Neural crest cell (in vitro differentiated cells): ENCODE measurements at places on chromosomes 2 and 18. TPM values are rescaled to one million over a fixed set of nuclear protein-coding genes. Genes with fewer than 3 reads are reported as not detected.

DSG2 gene
- total RNA-seq: 18.4 and 19.4 TPM in 2 replicates

LAMA3 gene
- 0.25 and 0.35 TPM in 2 replicates for total RNA-seq

CFAP53 gene
- total RNA-seq: 0.54 and 0.84 TPM in 2 replicates

MATN3 gene
- total RNA-seq: 1.3 and 1.9 TPM in 2 replicates

CKAP2L gene
- 27.4 and 31.3 TPM in 2 replicates for total RNA-seq

LINC00305 gene
- not detected in 2 replicates for total RNA-seq

FRZB gene
- total RNA-seq: 32.9 and 33.4 TPM in 2 replicates

DNA sequence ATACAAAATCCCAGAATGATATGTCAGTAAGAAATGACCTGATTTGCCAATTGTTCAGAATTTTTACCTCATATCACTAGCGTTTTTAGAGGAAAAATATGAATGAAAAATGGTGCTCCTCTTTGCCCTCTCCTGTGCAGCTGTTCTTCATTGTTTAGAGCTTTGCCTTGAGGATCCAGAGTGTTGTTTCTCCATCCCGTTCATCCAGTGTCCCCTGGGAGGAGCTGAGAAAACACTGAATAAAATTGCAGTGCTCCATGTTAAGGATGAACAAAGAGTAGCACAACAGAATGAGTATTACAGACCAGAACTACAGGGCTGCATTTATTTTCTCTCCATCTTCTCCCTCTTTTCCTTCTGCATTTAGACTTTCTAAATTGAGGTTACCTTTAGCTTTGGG, 133.1 kb downstream of the ADCYAP1 start:
- H3K27ac ChIP-seq: peak overlapping the region; percentile 20
- H3K4me3 ChIP-seq: no peak overlapping the region
- H3K4me1 ChIP-seq: peaks cover 4% of the 10 kb centered on the region
- no peak for DNase-seq
- no peaks in the 10 kb centered on the region for H3K27me3 ChIP-seq

DNA sequence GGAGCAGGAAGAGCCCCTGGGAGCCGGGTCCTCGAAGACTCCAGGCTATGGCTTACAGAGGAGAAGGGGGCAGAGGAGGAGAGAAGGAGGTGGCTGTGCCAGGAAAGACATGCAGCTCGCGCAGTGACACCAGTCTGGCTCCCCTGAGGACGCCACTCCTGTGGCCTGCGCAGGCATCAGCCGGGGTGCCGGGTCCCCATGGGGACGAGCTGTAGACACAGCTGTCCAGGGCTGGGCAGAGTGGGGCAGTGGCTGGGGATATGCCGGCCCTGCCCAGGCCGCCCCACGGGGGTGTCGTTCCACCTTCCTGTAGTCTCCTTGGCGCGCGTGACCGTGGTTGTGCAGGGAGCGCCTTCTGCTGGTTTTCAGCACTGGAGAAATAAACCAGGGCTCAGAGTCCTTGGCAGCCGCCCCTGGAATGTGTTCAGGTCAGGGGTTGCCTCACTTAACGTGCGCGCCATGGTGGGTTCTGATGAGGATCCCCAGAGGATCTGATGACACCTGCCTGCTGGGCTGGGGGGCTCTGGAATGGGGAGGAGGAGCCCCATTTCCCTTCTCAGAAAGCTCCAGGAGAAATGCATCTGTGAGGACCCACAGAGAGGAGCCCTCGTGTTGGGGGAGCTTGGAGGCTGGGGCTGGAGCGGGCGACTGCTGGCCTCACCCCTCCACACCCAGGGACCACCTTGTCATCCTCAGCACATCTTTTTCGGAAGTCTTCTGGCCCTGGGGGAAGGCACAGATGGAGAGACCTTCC, 26.7 kb downstream of the RAMP1 start:
- peaks cover 24% of the 10 kb centered on the region for H3K4me1 ChIP-seq
- no peak overlapping the region for H3K4me3 ChIP-seq
- H3K27ac ChIP-seq: no peak overlapping the region
- no peaks in the 10 kb centered on the region for H3K27me3 ChIP-seq
- DNase-seq: no peak

- no peaks in the 10 kb centered on the region for H3K27me3 ChIP-seq
- H3K27ac ChIP-seq: no peak overlapping the region
- H3K36me3 ChIP-seq: no peaks in the 10 kb centered on the region
These were observed 119.8 kb upstream of the SMAD7 start for GRCh38 chr18:49070552-49070951.

DNA sequence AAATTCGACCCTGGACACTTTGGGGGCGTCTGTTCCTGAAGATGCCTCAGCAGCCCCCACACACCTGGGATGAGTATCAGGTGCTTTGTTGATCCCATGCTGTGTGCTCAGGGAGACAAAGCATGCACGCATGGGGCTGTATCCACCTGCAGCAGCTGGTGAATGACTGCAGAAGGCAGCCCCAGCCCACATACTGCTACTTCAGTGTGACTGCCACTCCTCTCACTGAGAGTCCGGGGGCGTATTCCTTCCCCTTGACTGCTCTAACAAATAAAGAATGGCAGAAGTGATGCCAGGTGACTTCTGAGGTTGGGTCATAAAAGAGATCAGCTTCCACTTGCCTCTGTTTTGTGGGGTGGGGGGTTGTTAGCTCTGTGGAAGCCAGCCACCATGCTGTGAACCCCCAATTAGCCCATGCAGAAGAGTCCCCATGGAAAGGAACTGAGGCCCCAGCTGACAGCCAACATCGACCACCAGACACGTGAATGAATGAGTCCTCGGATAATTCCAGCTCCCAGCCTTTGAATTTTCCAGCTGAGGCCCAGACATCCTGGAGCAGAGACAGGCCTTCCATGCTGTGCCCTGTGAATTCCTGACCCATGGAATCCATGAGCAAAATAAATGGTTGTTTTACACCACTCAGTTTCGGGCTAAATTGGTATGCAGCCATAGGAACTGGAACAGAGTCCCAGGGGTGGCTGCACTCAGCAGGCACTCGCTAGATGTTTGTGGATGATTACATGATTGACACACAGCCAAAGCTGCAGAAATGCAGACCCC, 289.3 kb downstream of the CELF4 start:
- H3K27me3 ChIP-seq: no peaks in the 10 kb centered on the region
- H3K4me1 ChIP-seq: no peaks in the 10 kb centered on the region
- H3K36me3 ChIP-seq: no peaks in the 10 kb centered on the region
- H3K4me3 ChIP-seq: no peak overlapping the region
- DNase-seq: no peak

DNA sequence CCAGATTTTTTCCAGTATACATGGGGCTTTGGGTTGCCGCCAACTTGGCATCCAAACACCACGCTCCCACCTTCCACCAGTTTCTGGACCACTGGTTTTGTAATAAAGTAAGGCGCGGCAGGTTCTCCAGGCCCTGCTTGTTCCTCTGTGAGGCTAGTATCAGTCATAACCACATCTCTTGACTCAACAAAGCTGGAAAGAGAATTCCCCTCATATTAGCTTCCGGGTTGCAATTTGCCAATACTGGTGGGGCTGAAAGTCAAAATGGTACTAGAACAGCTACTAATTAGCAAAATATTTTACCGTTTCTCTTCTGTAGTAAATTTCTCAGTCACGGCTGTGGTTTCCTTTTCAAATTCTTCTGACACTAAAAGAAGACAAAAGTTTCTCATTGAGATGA, 25.0 kb downstream of the TTN start:
- H3K4me1 ChIP-seq: no peaks in the 10 kb centered on the region
- DNase-seq: no peak
- H3K27ac ChIP-seq: no peak overlapping the region
- no peaks in the 10 kb centered on the region for H3K27me3 ChIP-seq
- no peaks in the 10 kb centered on the region for H3K36me3 ChIP-seq

- no peaks in the 10 kb centered on the region for H3K36me3 ChIP-seq
- H3K4me3 ChIP-seq: no peak overlapping the region
- no peak overlapping the region for H3K27ac ChIP-seq
- peaks cover 15% of the 10 kb centered on the region for H3K27me3 ChIP-seq
These were observed 68.6 kb downstream of the STEAP3 start for GRCh38 chr2:119292226-119292625.

- H3K27ac ChIP-seq: no peak overlapping the region
- H3K4me3 ChIP-seq: no peak overlapping the region
- no peaks in the 10 kb centered on the region for H3K27me3 ChIP-seq
- no peak for DNase-seq
- peaks cover 2% of the 10 kb centered on the region for H3K36me3 ChIP-seq
- no peaks in the 10 kb centered on the region for H3K4me1 ChIP-seq
These were observed 12.2 kb downstream of the EML6 start for GRCh38 chr2:54735636-54736035.

DNA sequence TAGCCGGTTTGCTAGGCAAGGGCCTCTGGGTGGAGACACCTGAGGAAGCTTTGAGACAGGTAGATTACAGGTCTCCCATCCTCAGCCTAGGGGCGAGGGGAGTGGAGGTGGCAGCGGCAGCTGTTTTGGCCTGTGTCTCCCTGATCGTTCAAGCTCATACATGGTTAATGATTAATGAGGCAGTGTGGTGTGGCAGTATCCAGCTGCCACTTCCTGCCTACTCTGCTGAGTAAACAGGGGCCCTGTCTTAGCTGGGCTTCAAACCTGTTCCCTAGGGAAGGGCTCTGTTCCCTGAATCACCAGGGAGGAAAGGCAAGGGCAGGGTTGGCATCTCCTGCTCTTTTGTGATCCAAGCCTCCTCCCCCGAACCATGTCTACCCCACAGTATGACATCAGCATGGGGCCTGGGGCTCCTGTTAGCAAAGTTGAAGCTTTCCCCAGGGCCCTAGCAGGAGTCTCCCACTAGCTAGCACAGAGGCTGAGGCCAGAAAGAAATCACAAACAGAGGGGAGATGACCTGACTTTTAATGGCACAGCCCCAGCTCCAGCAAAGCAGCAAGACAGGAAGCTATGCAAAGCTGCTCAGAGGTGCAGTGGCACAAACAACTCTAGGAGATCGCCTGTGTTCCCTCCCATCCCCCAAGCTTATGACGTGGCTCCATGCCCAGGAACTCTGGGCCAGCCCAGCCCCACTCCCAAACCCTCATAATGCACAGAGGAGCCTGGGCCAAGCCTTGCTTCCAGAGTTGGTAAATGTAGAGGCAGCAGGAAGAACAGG, 3.7 kb upstream of the TUBA4B start:
- DNase-seq: no peak
- peak overlapping the region; percentile 19 for H3K27ac ChIP-seq
- peaks cover 51% of the 10 kb centered on the region for H3K27me3 ChIP-seq
- H3K36me3 ChIP-seq: no peaks in the 10 kb centered on the region

GRCh38 chr2:107466984-107467773, 359.5 kb upstream of the RGPD4 start:
- no peak overlapping the region for H3K4me3 ChIP-seq
- H3K27ac ChIP-seq: no peak overlapping the region
- no peak for DNase-seq
- H3K36me3 ChIP-seq: peaks cover 3% of the 10 kb centered on the region
- H3K4me1 ChIP-seq: peaks cover 14% of the 10 kb centered on the region

DNA sequence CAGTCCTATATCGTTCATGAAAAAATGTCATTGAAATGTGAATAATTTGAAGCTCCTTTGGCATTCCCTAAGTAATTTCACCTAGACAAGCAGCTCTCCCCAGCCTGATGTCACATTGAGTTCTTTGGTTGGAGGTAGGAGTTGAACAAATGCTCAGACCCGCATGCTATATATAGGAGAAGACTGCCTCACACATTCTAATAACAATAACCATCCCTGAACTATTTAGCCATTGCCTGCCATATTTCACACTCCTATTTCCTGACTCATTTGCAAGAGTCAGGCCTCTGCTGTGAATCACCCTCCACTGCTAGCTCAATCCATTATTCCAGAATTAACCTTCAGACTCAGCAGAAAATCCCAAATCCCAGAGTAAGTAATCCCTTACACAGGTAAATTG, 256.6 kb upstream of the ACVR2A start:
- no peak overlapping the region for H3K4me3 ChIP-seq
- H3K27me3 ChIP-seq: no peaks in the 10 kb centered on the region
- H3K4me1 ChIP-seq: no peaks in the 10 kb centered on the region
- H3K27ac ChIP-seq: no peak overlapping the region
- H3K36me3 ChIP-seq: peaks cover 15% of the 10 kb centered on the region

GRCh38 chr2:15730545-15731212, 139.0 kb downstream of the DDX1 start:
- no peak for DNase-seq
- H3K27ac ChIP-seq: no peak overlapping the region
- H3K27me3 ChIP-seq: no peaks in the 10 kb centered on the region
- no peaks in the 10 kb centered on the region for H3K36me3 ChIP-seq
- H3K4me1 ChIP-seq: peaks cover 62% of the 10 kb centered on the region
- no peak overlapping the region for H3K4me3 ChIP-seq

GRCh38 chr18:57809190-57809589, 6.1 kb upstream of the ATP8B1 start:
- H3K4me3 ChIP-seq: no peak overlapping the region
- no peak overlapping the region for H3K27ac ChIP-seq
- H3K27me3 ChIP-seq: peaks cover 52% of the 10 kb centered on the region

- H3K4me1 ChIP-seq: no peaks in the 10 kb centered on the region
- no peak overlapping the region for H3K4me3 ChIP-seq
- no peaks in the 10 kb centered on the region for H3K27me3 ChIP-seq
- no peak for DNase-seq
- H3K36me3 ChIP-seq: no peaks in the 10 kb centered on the region
These were observed 893.2 kb upstream of the CRIM1 start for GRCh38 chr2:35462226-35462998.

- no peaks in the 10 kb centered on the region for H3K27me3 ChIP-seq
- no peaks in the 10 kb centered on the region for H3K4me1 ChIP-seq
- H3K4me3 ChIP-seq: no peak overlapping the region
- DNase-seq: no peak
- no peaks in the 10 kb centered on the region for H3K36me3 ChIP-seq
These were observed 65.9 kb downstream of the C1D start for GRCh38 chr2:67996772-67997527.

- H3K27me3 ChIP-seq: no peaks in the 10 kb centered on the region
- DNase-seq: no peak
- H3K27ac ChIP-seq: no peak overlapping the region
- H3K4me3 ChIP-seq: no peak overlapping the region
- no peaks in the 10 kb centered on the region for H3K4me1 ChIP-seq
These were observed 36.0 kb upstream of the CDC42EP3 start for GRCh38 chr2:37707393-37707792.

DNA sequence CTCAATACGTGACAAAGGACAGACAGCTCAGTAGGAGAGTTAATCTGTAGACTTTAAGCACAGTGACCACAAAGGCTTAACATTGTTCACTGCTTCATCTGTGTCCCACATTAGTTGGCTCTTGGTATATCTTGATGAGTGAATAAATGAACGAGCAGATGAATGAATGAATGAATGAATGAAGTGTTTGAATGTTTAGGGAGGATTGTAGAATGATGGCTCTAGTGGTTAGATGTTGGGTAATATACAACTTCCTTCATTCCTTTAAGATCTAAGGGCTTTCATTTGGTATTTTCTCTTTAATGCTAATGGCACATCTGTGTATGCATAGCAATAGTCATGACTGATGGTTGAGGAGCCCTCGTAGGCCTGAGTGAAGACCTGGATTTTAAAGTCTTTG, 40.5 kb downstream of the ZNF407 start:
- no peaks in the 10 kb centered on the region for H3K4me1 ChIP-seq
- no peak for DNase-seq
- no peak overlapping the region for H3K27ac ChIP-seq
- no peaks in the 10 kb centered on the region for H3K27me3 ChIP-seq
